Caki2 (cell line): ENCODE measurements at places on chromosomes 1 and 21. TPM values are rescaled to one million over a fixed set of nuclear protein-coding genes. Genes with fewer than 3 reads are reported as not detected.

EXO1 gene
- 30.5 and 32.4 TPM in 2 replicates for total RNA-seq

ZBTB17 gene
- 20.5 and 26.5 TPM in 2 replicates for total RNA-seq

MRPS6 gene
- total RNA-seq = 94.2 and 113 TPM in 2 replicates

TFAP2E gene
- total RNA-seq = 0.81 TPM in 1 of 2 replicates, not detected in the other

TFF2 gene
- not detected in 2 replicates for total RNA-seq

MRAP gene
- total RNA-seq = not detected in 2 replicates

CD53 gene
- total RNA-seq = not detected in 2 replicates
